ENCODE measurements at places on chromosomes 12 and 14. TPM values are rescaled to one million over a fixed set of nuclear protein-coding genes. Genes with fewer than 3 reads are reported as not detected.

Gene KRT75
- not detected for total RNA-seq

Gene GZMH
- not detected for total RNA-seq

Gene PLBD1
- total RNA-seq = 21.2 TPM

Gene CARMIL3
- total RNA-seq = 1.4 TPM
